ENCODE measurements at places on chromosomes 1 and 21. TPM values are rescaled to one million over a fixed set of nuclear protein-coding genes. Genes with fewer than 3 reads are reported as not detected.

DNA sequence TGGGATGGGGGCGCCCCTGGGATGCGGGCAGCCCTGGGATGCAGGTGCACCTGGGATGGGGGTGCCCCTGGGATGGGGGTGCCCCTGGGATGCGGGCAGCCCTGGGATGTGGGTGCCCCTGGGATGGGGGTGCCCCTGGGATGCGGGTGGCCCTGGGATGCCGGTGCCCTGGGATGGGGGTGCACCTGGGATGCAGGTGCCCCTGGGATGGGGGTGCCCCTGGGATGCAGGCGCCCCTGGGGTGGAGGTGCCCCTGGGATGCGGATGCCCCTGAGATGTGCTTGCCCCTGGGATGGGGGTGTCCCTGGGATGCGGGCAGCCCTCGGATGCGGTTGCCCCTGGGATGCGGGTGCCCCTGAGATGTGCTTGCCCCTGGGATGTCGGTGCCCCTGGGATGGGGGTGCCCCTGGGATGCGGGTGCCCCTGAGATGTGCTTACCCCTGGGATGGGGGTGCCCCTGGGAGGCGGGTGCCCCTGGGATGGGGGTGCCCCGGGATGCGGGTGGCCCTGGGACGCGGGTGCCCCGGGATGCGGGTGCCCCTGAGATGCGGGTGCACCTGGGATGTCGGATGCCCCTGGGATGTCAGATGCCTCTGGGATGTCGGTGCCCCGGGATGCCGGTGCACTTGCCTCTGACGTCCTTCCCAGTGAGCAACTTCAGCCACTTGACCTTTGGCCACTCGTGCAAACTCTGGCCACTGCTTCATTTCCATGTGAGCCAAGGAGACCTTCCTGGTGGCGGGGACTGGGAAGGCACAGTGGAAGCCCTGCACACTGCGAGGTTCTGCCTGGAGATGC is 37.3 kb upstream of the SLC19A1 start:
- no peaks in the 10 kb centered on the region for H3K4me1 ChIP-seq
- peaks cover 6% of the 10 kb centered on the region for H3K27me3 ChIP-seq
- no peak overlapping the region for H3K27ac ChIP-seq
- no peaks in the 10 kb centered on the region for H3K36me3 ChIP-seq

- H3K36me3 ChIP-seq: peaks cover 2% of the 10 kb centered on the region
- peaks cover 21% of the 10 kb centered on the region for H3K27me3 ChIP-seq
- no peak overlapping the region for H3K27ac ChIP-seq
- no peaks in the 10 kb centered on the region for H3K4me1 ChIP-seq
These were observed 37.9 kb upstream of the EEIG2 start for GRCh38 chr1:108521990-108522393.

Gene FGR
- not detected for total RNA-seq

Gene ZNF496
- total RNA-seq: 7.4 TPM

Gene EVI5
- total RNA-seq: 0.52 TPM

Gene CD84
- total RNA-seq: 16.2 TPM

DNA sequence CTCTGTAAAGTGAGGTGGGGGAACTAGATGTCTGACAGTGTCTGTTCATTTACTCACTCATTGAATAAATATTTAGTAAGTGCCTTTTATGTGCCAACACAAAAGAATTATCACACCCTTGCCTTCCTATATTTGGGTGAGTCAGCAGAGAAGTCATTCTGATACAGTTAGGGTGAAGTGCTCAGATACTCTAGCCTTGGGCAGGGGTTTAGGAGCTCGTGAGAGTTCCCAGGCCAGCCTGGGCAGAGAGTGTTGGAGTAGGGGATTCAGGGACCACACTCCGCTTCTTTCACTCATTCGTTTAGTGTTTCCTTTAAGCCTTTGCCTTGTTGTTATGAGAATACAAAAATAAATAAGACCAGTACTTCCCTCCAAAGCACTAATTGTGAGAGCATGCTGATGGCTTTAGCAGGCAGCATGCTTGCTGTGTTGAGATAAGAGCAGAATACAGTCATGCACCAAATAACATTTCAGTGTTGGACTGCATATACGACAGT is 83.9 kb downstream of the DYRK1A start:
- H3K4me3 ChIP-seq: no peak overlapping the region
- DNase-seq: no peak
- no peak overlapping the region for H3K27ac ChIP-seq

DNA sequence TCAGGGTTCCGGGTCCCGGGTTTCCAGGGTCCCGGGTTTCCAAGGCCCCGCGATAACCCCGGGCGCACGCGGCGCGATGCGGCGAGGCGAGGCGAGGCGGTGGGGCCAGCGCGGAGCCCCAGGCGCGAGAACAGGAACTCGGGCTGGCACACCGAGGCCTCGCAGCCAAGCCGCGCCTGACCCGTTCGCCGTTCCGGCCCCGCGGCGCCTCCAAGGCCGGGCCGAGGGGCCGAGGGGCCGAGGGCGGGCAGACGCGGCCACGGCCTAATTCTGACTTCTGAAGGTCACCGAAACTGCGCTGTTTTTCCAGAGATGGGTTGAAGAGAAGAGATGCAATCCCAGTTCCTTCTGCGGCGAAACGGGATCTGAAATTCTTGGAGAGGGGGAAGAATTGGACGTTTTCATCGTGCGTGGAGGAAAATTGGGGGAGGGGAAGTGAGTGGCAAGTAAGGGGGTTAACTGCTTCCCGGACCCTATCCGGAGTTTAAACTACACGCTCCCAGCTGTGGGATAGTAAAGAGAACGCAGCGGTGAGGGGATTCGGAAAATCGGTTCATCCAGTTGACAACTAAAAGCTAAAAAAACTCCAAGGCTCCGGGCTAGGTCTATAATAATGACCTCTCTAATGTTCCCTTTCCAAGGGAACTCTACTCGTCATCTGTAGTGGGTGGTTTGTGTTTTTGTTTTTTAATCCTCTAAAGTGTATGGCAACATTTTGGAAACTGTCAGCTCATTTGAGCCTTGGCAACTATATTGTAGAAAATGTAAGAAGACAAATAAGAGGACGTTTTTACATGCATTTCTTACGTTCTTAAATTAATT is 8.2 kb downstream of the TBX15 start:
- peak overlapping the region; percentile 20 for H3K27ac ChIP-seq
- peaks cover 71% of the 10 kb centered on the region for H3K27me3 ChIP-seq
- H3K4me3 ChIP-seq: no peak overlapping the region
- peaks cover 9% of the 10 kb centered on the region for H3K4me1 ChIP-seq
- peaks cover 8% of the 10 kb centered on the region for H3K36me3 ChIP-seq

GRCh38 chr1:184416946-184417345 is 30.1 kb downstream of the C1orf21 start:
- no peak for DNase-seq
- no peak overlapping the region for H3K27ac ChIP-seq
- no peak overlapping the region for H3K4me3 ChIP-seq
- H3K27me3 ChIP-seq: peaks cover 11% of the 10 kb centered on the region
- H3K36me3 ChIP-seq: no peaks in the 10 kb centered on the region

Gene TMCC2
- total RNA-seq: 0.52 TPM

DNA sequence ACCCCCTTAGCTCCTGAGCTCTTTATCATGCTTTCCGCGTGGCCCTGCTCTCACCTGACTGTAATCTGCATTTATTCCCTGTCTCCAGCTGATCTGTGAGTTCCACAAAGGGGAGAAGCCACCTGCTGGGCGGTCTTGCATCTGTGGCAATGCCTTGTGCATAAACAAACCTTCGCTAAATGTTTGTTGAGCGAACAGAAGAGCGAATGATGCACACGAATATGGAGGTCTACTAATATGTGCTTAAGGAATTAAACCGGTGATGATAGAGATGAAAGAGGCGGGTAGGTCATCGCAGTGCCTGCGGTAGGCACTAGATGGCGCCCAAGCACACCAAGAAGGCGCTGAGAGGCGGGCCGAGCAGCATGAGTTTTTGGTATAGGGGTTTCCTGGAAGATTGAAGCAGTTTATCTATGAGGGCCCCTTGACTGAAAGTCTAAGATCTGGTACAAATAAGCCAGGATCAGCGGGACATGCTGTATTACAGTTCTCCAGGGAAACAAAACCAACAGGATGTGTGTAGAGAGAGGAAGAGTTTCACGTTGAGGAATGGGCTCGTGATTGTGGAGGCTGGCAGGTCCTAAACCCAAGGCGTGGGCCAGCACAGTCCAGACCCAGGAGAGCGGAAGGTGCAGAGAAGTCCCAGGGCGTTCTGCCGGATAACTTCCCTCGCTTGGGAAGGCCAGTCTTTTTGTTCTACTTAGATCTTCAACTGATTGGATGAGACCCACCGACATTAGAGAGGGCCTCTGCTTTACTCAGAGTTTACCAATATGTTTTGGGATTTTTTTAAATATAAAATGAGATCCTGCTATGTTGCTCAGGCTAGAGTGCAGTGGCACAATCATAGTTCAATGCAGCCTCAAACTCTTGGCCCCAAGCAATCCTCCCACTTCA is 34.7 kb downstream of the TOMM20 start:
- H3K27me3 ChIP-seq: no peaks in the 10 kb centered on the region
- peak; percentile 86 for DNase-seq
- H3K27ac ChIP-seq: no peak overlapping the region
- H3K4me3 ChIP-seq: no peak overlapping the region
- H3K4me1 ChIP-seq: peaks cover 10% of the 10 kb centered on the region
- H3K36me3 ChIP-seq: no peaks in the 10 kb centered on the region

- H3K4me3 ChIP-seq: no peak overlapping the region
- H3K27me3 ChIP-seq: peaks cover 2% of the 10 kb centered on the region
- no peak for DNase-seq
- no peak overlapping the region for H3K27ac ChIP-seq
These were observed 60.0 kb downstream of the FAM163A start for GRCh38 chr1:179803104-179803503.

DNA sequence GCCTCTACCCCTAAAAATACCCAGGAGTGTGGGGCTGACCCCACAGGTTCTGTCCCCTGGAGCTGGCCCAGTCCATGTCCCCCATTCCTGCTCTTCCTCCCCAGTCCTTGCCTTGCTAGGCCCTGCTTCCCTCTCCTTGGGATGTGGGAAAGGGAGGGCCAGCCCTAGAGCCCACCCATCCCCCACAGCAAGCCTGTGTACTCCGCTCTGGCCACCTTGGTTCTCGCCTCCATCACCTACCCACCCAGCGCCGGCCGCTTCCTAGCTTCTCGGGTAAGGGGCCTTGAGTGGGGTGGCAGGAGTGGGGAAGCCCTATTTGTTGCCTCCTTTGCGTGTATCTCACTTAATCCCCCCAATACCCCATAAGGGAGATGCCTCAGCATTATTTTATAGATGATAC is 6.7 kb downstream of the CLCNKB start:
- peaks cover 7% of the 10 kb centered on the region for H3K27me3 ChIP-seq
- peaks cover 2% of the 10 kb centered on the region for H3K4me1 ChIP-seq
- no peak overlapping the region for H3K4me3 ChIP-seq
- no peak overlapping the region for H3K27ac ChIP-seq
- no peaks in the 10 kb centered on the region for H3K36me3 ChIP-seq
- no peak for DNase-seq

DNA sequence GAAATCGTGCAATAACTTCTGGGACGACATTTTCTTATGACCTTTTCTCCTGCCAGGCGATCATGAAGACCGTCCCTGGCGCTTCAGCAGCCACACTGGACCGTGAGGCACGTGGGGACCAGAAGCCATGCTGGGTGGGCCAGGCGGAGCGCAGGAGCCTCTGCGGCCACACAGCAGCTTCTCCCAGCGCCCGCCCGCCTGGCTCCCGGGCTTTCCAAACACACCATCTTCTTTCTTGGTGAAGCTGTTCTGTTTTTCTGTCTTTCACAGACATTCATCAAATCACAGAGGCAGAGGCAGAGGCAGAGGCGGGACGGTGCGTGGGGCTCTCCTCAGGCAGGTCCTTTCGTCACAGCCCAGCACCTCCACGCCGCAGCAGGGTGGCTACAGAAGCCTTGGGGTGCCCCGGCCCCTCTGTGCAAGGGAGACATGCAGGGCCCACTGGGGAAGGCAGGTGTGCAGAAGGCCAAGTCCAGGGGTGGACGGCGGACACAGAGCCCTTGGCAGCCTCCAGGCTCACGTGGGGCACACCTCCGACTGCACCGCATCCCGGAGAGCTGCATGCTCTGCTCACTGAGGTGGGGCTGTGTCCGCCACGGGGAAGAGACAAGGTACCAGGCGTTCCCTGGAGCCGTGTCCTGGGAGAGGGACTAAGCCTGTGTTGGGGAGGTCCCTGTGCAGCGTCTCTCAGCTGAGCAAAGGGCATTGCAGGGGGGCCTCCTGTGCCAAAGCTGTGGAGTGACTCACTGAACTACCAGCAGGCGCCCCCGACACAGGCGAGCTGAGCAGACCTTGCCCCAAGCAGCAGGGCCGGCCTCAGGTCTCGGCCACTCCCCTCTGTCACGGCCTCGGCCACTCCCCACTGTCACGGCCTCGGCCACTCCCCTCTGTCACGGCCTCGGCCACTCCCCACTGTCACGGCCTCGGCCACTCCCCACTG is 2.6 kb upstream of the TMEM240 start:
- peaks cover 4% of the 10 kb centered on the region for H3K4me1 ChIP-seq
- no peak for DNase-seq
- no peak overlapping the region for H3K27ac ChIP-seq
- H3K27me3 ChIP-seq: no peaks in the 10 kb centered on the region

Gene VANGL2
- total RNA-seq: not detected

- H3K36me3 ChIP-seq: no peaks in the 10 kb centered on the region
- no peak for DNase-seq
- H3K27ac ChIP-seq: no peak overlapping the region
- no peak overlapping the region for H3K4me3 ChIP-seq
- no peaks in the 10 kb centered on the region for H3K27me3 ChIP-seq
These were observed 60.2 kb downstream of the PBX1 start for GRCh38 chr1:164619006-164619784.
